HepG2 (cell line): ENCODE measurements at places on chromosomes 6 and 20. TPM values are rescaled to one million over a fixed set of nuclear protein-coding genes. Genes with fewer than 3 reads are reported as not detected.

- H3K27me3 ChIP-seq, result peaks cover 29% of the 10 kb centered on the region
- H3K27ac ChIP-seq, result no peak overlapping the region
- peak; percentile 21 for DNase-seq
These were observed 17.0 kb upstream of the ZNF318 start for GRCh38 chr6:43386492-43386891.

GRCh38 chr6:36326356-36326995 lies 10.2 kb downstream of the BNIP5 start:
- H3K4me3 ChIP-seq, result no peak overlapping the region
- DNase-seq, result no peak
- no peaks in the 10 kb centered on the region for H3K4me1 ChIP-seq
- no peaks in the 10 kb centered on the region for H3K36me3 ChIP-seq
- peaks cover 1% of the 10 kb centered on the region; the same call in 1 of the 2 replicates for H3K27me3 ChIP-seq

Gene PBOV1
- not detected in 2 replicates for total RNA-seq

DNA sequence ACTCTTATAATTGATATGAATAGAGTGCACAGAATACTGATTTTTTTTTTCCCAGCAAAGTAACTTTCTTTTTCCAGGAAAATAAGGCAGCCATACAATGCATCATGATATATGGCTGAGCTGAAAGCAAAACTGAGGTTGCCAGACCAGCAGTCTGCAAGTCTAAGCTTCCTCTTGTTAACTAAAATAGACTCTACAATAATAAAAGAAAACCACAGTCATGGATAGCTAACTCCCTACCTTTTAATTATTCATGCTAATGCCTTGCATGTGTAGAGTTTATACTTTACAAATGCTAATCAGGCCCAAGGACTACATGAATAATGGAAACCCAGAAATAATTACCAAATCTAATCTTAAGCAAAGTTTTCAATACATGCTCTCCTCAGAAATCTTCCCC lies 47.4 kb downstream of the MAP7 start:
- DNase-seq, result no peak
- H3K27me3 ChIP-seq, result no peaks in the 10 kb centered on the region
- no peaks in the 10 kb centered on the region for H3K36me3 ChIP-seq
- no peak overlapping the region for H3K27ac ChIP-seq

- DNase-seq, result no peak
- no peak overlapping the region for H3K27ac ChIP-seq
- no peaks in the 10 kb centered on the region for H3K36me3 ChIP-seq
- no peaks in the 10 kb centered on the region for H3K27me3 ChIP-seq
- H3K4me1 ChIP-seq, result no peaks in the 10 kb centered on the region
These were observed 81.6 kb upstream of the OPRM1 start for GRCh38 chr6:153957394-153957793.

Gene KCNK5
- total RNA-seq, result 0.04 TPM in 1 of 2 replicates, not detected in the other

GRCh38 chr6:82182756-82183155 lies 64.8 kb downstream of the IBTK start:
- H3K4me3 ChIP-seq, result no peak overlapping the region
- DNase-seq, result no peak
- H3K36me3 ChIP-seq, result peaks cover 6% of the 10 kb centered on the region
- no peaks in the 10 kb centered on the region for H3K4me1 ChIP-seq
- no peaks in the 10 kb centered on the region for H3K27me3 ChIP-seq

GRCh38 chr6:102853249-102853955 lies 1459.9 kb downstream of the GRIK2 start:
- no peaks in the 10 kb centered on the region for H3K27me3 ChIP-seq
- no peaks in the 10 kb centered on the region for H3K36me3 ChIP-seq
- H3K27ac ChIP-seq, result no peak overlapping the region
- no peak overlapping the region for H3K4me3 ChIP-seq
- DNase-seq, result no peak

DNA sequence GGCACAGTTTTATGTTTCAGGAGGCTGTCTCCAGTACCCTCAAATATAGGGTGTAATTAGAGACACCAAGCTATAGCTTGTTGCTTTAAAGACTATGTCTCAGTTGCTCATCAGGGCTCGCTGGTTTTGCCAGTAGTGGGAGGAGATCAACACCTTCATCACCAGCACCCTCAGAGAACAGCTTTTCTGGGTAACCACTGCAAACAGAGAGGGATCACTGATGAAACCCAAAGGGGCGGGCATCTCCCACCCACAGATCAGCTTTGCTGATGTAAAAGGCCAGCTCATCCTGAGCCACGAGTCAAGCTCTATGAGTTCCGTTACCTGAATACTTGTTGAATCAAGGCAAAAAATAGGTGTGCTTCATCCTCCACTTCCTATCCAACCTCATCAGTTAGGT lies 187.7 kb downstream of the AIG1 start:
- no peak overlapping the region for H3K27ac ChIP-seq
- H3K4me3 ChIP-seq, result no peak overlapping the region
- no peaks in the 10 kb centered on the region for H3K4me1 ChIP-seq
- no peaks in the 10 kb centered on the region for H3K27me3 ChIP-seq

Gene OR2H2
- total RNA-seq, result not detected in 2 replicates

GRCh38 chr6:131295081-131295480 lies 159.8 kb downstream of the AKAP7 start:
- no peaks in the 10 kb centered on the region for H3K36me3 ChIP-seq
- H3K27ac ChIP-seq, result no peak overlapping the region
- peaks cover 5% of the 10 kb centered on the region; the same call in 1 of the 3 replicates for H3K27me3 ChIP-seq
- DNase-seq, result no peak
- no peak overlapping the region for H3K4me3 ChIP-seq
- H3K4me1 ChIP-seq, result peaks cover 31% of the 10 kb centered on the region

GRCh38 chr20:44073011-44073674 lies 113.8 kb downstream of the JPH2 start:
- H3K36me3 ChIP-seq, result no peaks in the 10 kb centered on the region
- peaks cover 34% of the 10 kb centered on the region; the same call in 1 of the 2 replicates for H3K27me3 ChIP-seq
- DNase-seq, result no peak
- H3K4me1 ChIP-seq, result no peaks in the 10 kb centered on the region

Gene TINAG
- 0.15 TPM in 1 of 2 replicates, not detected in the other for total RNA-seq

Gene CEP85L
- total RNA-seq, result 1.4 and 1.7 TPM in 2 replicates

DNA sequence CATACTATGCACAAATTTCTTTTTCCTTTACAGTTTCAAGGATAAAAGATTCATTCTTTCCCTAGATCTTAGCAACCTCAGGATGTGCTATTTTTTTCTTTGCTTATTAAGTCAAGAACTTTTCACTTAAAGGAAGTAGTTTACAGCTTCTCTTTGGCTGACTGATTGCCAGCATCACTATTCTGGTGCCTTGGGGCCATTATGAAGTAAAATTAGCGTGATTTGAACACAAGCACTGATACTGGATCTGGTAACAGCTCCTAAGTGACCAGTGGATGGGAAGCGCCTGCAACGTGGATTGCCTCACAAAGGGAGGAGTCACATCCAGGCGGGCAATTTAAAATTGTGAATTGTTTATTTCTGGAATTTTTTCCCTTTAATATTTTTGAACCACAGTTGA lies 147.1 kb downstream of the ARID1B start:
- H3K4me1 ChIP-seq, result peaks cover 9% of the 10 kb centered on the region
- H3K36me3 ChIP-seq, result peaks cover 8% of the 10 kb centered on the region
- H3K4me3 ChIP-seq, result no peak overlapping the region
- no peaks in the 10 kb centered on the region for H3K27me3 ChIP-seq
- no peak for DNase-seq
- H3K27ac ChIP-seq, result no peak overlapping the region

DNA sequence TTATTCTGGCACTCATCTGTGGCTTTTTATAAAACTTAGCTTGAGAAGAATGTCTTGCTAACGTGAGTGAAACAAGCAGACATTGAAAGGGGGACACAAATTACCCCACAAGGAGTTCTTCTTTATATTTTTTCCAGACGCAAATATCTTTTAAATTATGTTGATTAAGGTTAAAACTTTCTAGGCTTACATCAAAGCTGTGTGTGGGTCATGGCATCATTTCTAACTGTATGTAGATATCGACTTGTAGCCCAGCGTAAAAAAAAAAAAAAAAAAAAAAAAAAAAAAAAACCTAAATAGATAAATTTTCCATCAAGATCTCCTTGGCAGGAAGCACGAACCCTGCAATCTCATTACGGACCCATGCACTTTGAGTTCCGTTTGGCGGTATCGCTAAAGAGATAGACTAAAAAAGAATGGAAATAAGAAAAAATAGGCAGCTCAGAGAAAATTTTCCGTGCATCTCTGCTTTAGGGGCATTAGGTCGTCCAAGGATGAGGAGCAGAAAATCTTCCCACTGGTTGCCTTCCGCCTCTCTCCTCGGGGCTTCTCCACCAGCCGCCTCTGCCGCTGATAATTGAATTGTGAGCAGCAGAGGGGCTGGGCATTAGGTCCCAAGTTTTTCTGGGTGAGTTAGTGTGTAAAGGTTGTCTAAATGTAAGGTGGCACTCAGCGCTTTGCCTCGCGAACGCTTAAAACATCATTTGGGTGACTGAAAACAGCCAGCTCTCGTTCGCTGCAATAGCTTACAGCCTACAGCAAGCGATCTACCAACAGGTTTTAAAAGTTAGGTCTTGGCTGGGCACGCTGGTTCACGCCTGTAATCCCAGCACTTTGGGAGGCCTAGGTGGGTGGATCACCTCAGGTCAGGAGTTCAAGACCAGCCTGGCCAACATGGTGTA lies 194.0 kb downstream of the TRIM27 start:
- H3K4me1 ChIP-seq, result peaks cover 44% of the 10 kb centered on the region
- H3K27me3 ChIP-seq, result peaks cover 47% of the 10 kb centered on the region; the same call in 2 of the 3 replicates
- no peak overlapping the region for H3K27ac ChIP-seq
- H3K36me3 ChIP-seq, result no peaks in the 10 kb centered on the region
- no peak for DNase-seq
- H3K4me3 ChIP-seq, result peak overlapping the region; percentile 80

DNA sequence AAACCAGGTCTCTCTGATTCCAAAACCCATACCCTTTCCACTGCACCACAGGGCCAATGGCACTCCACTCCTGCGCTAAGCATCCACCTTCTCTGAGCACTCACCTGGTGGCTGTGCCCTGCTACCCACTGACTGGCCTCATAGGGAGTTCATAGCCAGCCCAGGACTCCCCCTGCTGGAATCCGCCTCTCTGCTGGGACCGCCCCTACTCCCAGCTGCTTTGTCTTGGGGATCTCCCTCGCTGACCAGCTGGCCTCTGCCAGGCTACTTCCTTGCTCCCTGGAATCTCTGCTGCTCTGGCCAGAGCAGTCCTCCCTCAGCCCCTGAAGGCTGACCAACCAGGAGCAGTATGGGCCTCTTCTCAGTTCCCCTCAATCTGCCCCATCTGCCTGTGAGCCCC lies 129.7 kb downstream of the FAXC start:
- H3K36me3 ChIP-seq, result no peaks in the 10 kb centered on the region
- H3K27me3 ChIP-seq, result no peaks in the 10 kb centered on the region
- H3K27ac ChIP-seq, result no peak overlapping the region
- no peak for DNase-seq
- no peaks in the 10 kb centered on the region for H3K4me1 ChIP-seq

Gene CCDC28A
- total RNA-seq, result 15.8 and 22.8 TPM in 2 replicates

- H3K4me3 ChIP-seq, result no peak overlapping the region
- H3K27ac ChIP-seq, result no peak overlapping the region
- H3K27me3 ChIP-seq, result peaks cover 7% of the 10 kb centered on the region
- no peaks in the 10 kb centered on the region for H3K4me1 ChIP-seq
- H3K36me3 ChIP-seq, result no peaks in the 10 kb centered on the region
- no peak for DNase-seq
These were observed 27.4 kb upstream of the APCDD1L start for GRCh38 chr20:58542411-58543095.

DNA sequence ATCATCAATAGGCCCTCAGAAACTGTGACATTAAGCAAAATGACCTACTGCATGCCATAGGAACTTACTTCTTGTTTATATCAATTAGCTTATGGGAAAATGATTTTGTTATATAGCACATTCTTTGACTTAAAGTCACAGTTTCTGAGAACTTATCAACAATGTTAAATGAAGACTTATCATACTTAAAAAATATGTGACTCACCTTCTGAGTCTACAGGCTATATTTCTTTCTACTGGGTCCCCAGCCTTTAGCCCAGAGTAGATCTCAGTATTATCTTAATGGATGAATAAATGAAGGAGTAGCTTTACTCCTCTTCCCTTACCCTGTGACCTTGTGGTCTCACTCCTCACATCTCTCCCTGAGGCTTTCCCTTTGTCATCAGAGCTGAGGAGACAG lies 180.2 kb downstream of the MAFB start:
- no peak overlapping the region for H3K4me3 ChIP-seq
- H3K27ac ChIP-seq, result no peak overlapping the region
- H3K27me3 ChIP-seq, result no peaks in the 10 kb centered on the region; the same call in 2 of the 3 replicates
- H3K36me3 ChIP-seq, result no peaks in the 10 kb centered on the region
- H3K4me1 ChIP-seq, result no peaks in the 10 kb centered on the region

DNA sequence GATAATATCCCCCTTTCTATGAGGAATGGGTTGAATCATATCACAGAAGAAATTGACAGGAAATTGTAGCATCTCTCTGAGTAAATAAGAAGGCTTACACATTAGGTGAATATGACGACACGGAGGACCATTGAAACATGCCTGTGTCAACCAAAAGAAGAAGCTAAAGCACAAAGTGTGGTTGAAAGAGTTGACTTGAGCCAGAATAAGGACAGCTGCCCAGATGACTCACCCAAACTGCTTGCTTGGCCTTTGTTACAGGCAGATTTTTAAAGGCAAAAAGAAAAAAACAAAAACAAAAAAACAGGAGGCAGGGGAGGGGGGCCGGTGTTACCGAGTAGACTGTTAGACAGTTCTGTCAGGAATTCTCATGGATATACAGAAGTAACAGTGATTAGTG lies 129.8 kb upstream of the EDN1 start:
- H3K4me1 ChIP-seq, result no peaks in the 10 kb centered on the region
- no peaks in the 10 kb centered on the region for H3K27me3 ChIP-seq
- no peak overlapping the region for H3K4me3 ChIP-seq
- H3K27ac ChIP-seq, result no peak overlapping the region

Gene BIRC7
- 0.20 and 0.27 TPM in 2 replicates for total RNA-seq

DNA sequence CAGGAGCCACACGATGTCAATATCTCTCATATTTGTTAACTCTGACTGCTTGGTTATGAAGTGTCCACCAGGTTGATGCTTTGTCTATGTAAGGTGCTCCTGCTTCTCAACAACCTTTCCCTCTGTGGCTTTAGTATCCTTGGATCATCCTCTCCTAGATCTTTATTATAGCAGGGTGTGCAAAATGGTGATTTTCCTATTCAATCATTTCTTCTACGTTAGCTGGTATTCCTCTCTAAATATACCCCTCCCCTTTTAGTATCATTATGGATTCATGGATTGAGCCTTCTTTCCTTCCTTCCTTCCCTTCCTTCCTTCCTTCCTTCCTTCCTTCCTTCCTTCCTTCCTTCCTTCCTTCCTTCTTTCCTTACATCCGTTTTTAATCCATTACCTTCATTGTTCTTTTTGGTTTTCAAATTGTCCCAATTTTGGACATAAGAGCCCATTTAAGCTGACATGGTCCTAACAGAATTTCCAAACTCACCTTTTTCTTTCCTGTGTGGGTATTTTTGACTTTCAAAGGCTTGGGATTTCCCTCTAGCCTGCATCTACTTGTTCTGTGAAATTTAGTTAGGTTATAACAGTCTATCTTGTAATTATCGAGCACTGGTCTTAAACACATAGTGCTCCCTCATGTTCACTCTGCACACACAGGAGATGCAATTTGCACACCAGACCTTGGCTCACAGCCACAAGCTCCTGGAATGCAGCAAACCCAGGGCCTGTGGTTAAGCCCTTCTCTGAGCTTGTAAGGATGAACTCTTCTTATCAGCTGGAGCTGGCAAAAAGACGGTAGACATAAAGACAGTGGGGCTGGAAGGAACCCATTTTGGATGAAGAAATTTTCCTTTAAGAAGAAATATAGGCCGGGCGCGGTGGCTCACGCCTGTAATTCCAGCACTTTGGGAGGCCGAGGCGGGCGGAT lies 109.9 kb downstream of the SLC24A3 start:
- no peaks in the 10 kb centered on the region for H3K4me1 ChIP-seq
- H3K27ac ChIP-seq, result no peak overlapping the region
- H3K4me3 ChIP-seq, result no peak overlapping the region
- H3K27me3 ChIP-seq, result no peaks in the 10 kb centered on the region

Gene FAM209A
- total RNA-seq, result 0.15 TPM in 1 of 2 replicates, not detected in the other

Gene THBS2
- total RNA-seq, result 0.08 and 0.15 TPM in 2 replicates
